ENCODE measurements at places on chromosomes 5 and 9. TPM values are rescaled to one million over a fixed set of nuclear protein-coding genes. Genes with fewer than 3 reads are reported as not detected.

The PFN3 gene
- total RNA-seq = not detected

The OTULINL gene
- 14.1 TPM for total RNA-seq

The PSD2 gene
- 36.9 TPM for total RNA-seq

The GABRP gene
- total RNA-seq = not detected

The CDX1 gene
- not detected for total RNA-seq

The DOCK8 gene
- 4.2 TPM for total RNA-seq

The TLX3 gene
- total RNA-seq = not detected

The TRIM36 gene
- total RNA-seq = 102 TPM

The GFM2 gene
- total RNA-seq = 60.4 TPM

The THOC3 gene
- 40.8 TPM for total RNA-seq

The GPRIN1 gene
- 67.8 TPM for total RNA-seq

The BAAT gene
- 0.23 TPM for total RNA-seq

The PRDM9 gene
- total RNA-seq = not detected

The GABRA1 gene
- total RNA-seq = 76.6 TPM

The TMEFF1 gene
- 46.6 TPM for total RNA-seq

The PCDHA12 gene
- total RNA-seq = 7.4 TPM

The FAM153A gene
- 4.6 TPM for total RNA-seq

The GDF9 gene
- 1.8 TPM for total RNA-seq

The TAL2 gene
- total RNA-seq = 1.4 TPM

The LAMC3 gene
- total RNA-seq = 3.7 TPM

The UGT3A1 gene
- total RNA-seq = not detected

The FANCG gene
- total RNA-seq = 26.5 TPM

Measured in diencephalon (tissue), 1 donor.